Neural crest cell (in vitro differentiated cells): ENCODE measurements at places on chromosomes 5 and 9. TPM values are rescaled to one million over a fixed set of nuclear protein-coding genes. Genes with fewer than 3 reads are reported as not detected.

- peak; percentile 59 for DNase-seq
These were observed 727 bp downstream of the RHOBTB3 start for GRCh38 chr5:95731571-95732554.

GRCh38 chr5:173075137-173075843, 19.1 kb downstream of the CREBRF start:
- DNase-seq: no peak

Gene PCDHGB4
- 4.2 and 5.3 TPM in 2 replicates for total RNA-seq

Gene ABCA1
- 6.5 and 6.8 TPM in 2 replicates for total RNA-seq

Gene HK3
- total RNA-seq: not detected in 2 replicates

GRCh38 chr5:146920351-146920881, 41.9 kb upstream of the PPP2R2B start:
- DNase-seq: no peak

GRCh38 chr5:149113669-149114068, 27.6 kb upstream of the ABLIM3 start:
- no peak for DNase-seq

Gene BAAT
- total RNA-seq: 0.16 and 0.30 TPM in 2 replicates

Gene RLN1
- total RNA-seq: 0.84 TPM in 1 of 2 replicates, not detected in the other

- no peak for DNase-seq
These were observed 111.7 kb downstream of the ESM1 start for GRCh38 chr5:54873691-54874090.

DNA sequence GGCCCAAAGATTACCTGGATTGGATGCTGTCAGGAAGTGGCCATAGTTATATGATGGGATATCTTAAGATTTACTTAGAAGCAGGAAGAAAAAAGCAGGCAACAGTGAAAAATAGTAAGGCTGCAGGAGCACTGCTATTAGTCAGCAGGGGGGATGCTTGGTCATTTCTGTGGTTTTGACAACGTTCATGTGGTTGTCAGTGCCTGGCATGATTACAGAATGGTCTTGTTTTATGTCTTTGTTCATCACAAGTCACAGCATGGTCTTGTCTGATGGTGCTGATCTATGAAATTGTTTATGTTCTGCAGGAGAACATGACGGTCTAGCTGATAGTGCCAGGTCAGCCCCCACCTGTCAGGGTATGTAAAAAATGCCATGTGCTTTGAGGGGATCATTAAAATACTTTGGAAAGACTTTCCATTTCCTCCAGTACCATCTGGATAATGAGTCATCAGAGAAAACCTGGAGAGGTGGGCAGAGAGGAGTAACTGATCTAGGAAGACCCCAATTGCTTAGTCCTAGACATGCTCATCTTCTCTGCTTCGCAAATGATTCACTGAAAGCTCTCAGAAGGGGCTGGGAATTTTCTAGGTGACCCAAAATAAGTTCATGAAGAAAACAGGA, 48.5 kb downstream of the PLGRKT start:
- DNase-seq: no peak

Gene PDLIM4
- 37.4 and 38.0 TPM in 2 replicates for total RNA-seq
